ENCODE measurements at places on chromosomes 4 and X.

DNA sequence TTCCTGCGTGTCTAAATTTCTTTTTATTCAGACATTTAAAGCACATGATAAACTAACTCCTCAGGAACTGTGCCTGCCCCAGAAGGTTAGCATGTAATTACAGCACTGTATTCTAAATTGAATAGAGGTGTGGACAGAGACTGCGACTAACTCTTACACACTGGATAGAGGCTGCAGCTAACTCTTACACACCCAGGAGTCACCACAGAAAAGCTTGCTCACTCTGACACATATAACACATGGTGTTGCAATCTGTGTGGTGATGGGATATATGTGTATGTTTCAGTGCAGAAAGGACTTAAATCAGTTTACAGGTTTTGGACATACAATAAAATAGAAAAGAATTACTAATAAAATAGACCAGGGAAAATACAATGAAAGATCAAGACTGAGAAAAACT, 41.5 kb downstream of the SMAD1 start:
- DNase-seq = peak; percentile 35

DNA sequence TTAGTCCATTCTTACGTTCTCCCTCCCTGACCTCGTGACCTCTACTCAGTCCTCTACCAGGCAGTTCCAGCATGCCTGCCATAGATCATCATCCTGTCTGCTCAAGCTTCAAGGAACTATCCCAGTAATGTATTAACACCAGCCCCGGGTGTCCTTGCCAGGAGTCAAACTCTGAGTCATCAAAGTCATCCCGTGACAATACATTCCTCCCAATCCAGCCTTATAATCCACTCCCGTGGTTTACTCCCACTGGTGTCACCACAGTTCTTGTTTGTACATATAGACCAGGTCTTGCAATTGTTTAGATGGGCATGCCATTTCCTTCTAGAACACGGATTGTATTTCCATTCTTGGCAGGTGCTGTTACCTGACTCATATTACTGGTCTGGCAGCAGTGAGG, 68.7 kb upstream of the TAB3 start:
- peak; percentile 27 for DNase-seq

DNA sequence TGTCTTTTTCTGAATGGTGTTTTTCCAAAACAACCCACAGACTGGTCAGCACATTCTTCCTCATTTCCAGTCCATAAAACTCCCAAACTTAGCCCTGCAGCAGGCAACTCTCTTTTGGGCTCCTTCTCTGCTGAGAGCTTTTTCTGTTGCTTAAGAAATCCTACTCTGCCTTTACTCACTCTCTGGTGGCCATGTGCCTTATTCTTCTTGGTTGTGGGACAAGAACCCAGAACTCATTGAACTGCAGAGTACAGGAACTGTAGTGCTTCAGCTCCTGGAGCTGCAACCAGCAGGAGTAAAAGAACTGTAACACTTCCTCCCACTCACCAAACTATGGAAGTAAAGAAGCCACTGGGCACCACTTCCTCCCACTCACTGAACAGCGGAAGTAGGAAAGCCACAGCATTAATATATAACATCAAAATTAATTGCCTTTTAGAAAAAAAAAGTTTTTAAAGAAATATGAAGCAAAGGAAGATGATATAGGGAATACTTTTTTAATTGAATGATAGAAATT, 864.1 kb upstream of the PCDH10 start:
- no peak for DNase-seq

DNA sequence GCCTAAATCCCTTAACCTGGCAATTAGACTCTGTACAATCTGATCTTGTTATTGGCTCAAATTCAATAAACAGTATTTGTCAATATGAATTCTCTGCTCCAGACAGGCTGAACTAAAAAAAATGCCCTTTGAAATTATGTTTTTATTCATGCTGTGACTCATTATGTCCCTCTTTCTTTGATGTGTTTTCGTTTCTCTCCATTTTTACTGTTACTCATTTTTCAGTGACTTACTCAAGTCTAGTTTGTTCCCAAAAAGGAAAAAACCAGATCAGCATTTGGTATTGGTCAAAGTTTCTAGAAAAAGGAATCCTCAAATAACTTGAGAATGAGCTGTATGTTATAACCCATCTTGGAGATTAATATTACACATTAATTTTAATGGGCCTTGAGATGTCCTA, 40.4 kb downstream of the UNC5C start:
- DNase-seq = no peak

DNA sequence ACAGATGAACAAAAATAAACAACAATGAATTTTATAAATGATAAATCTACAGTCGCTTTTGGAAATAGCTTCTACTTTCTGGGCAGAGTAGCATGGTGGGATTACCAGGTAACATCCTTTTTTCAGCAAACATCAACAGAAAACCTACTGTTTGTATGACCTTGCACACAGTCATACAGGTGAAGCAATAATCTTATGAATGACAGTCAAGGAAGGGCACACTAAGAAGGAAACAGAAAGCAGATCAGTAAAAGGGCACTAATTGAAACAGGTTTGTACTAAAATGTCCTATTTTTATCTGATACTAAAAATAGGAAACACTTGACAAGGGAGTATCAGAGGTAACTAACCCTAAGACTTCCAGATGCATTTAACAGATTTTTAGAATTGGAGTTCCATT, 108.9 kb downstream of the DLG3 start:
- DNase-seq = no peak

- no peak for DNase-seq
These were observed 7.4 kb upstream of the NFKB1 start for GRCh38 chr4:102493794-102494193.

DNA sequence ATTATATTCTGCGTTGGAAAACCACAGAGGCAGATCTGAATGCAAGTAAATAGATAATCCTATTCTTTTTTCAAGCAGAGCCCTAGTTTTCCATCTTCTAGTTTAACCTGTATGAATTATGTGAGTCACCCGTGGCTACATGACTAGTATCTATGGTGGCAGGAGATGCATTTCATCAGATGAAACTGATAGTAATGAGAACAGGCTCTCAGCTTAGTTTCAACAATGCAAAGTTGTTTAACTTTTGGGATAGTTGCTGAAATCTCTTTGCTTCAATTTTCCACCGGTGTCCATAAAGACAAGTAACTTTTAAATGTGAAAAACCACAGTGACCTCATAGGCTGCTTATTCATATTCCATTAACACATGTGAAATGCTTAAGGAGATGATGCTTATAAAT, 1317.4 kb upstream of the TENM3 start:
- DNase-seq = peak; percentile 49

DNA sequence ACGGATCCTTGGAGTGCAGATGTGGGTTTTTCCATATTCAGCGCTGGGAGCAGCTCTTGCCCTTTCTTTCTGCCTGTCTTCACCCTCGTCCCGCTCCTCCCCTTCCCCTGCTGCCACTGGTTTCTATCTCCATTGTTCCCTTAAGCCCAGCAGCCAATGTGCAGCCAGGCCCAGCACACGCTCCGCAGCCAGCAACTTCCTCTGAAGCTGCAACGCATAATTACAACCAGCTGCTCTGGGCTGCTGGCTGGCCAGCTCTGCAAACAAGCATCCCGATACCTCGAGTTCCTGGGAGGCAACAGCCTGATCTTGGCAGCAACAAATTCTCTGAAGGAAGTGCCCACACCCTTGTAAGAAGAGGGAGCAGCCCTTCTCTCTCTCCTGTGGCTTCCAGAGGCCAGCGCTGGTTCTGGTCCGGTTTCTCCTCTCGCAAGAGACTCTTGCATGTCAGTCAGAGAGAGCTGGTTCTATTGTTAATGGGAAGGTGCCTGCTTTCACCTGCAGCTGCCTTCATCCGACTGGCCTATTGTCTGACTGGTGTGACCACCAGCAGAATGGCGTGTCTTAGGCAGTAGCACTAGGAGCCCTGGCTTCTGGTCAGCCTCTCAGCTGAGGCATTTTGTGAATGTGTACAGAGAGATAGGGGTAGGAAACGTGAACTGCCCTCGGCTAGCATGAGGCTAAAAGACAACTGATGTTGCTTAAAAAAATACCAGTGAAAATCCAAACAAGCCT, 83.8 kb upstream of the MAML3 start:
- DNase-seq = peak; percentile 70

DNA sequence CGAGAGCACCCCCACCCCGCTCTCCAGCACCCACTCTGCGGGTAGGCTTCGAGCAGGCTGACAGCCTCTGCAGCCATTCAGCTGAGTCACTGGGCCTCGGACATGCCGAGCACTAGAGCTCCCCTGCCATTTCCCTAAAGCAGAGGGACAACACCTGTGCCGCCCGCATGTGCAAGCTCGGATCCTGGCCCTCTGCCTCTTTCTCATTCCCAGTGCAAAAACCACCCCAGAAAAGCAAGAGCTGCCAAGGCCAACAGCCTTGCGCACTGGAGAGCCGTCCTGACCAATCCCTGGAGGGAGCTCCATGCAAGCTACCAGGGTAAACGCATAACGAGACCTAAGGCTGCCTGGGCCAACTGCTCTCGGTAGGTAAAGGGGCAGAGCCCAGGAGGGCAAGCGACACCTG, 5.3 kb downstream of the HCFC1 start:
- no peak for DNase-seq

GRCh38 chrX:122133478-122133877, 1050.6 kb upstream of the GRIA3 start:
- no peak for DNase-seq

GRCh38 chrX:37677243-37677642, 8.3 kb upstream of the XK start:
- DNase-seq = no peak

DNA sequence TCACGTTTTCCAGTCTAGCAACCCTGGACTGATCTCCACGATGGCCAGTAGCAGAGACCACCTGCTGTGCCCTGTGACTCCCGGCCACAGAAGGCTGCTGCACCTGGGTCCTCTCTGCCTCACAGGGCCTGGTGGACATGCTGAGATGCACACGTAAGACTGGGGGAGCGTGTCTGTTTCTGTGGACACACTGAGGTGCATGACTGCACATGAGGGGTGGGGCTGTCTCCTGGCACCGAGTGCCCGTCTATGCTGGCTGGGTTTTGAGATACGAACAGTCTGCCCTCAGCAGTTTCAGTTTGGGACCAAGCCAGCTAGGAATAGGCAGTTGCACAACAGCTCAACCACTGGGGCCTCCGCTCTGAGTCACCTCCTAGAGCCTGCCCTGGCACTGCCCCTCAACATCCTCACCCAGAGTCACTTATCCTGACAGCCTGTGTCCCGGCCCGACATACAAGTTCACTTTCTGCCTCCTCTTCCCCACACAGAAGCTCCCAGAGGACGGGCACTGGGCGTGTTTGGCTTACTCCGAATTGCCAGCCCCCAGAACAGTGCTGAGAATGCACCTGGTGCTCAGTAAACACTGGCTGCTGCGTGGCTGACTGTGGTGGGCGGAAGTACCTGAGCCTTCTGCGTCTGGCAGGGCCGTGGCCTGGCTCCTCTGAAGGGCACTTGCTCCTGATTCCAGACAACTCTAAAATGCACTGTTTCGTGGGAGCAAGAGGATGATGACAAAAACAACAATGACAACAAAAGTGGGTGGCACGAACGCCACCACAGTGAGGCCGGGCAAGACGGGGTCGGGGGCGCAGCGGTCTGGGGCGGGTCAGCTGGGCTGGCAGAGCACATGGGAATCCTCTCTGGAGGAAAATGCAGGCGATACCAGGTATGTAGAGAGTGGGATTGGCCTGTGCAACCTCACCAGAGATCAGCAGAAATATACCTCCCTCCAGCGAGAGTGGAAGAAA, 30.9 kb downstream of the RNF212 start:
- DNase-seq = peak; percentile 79

DNA sequence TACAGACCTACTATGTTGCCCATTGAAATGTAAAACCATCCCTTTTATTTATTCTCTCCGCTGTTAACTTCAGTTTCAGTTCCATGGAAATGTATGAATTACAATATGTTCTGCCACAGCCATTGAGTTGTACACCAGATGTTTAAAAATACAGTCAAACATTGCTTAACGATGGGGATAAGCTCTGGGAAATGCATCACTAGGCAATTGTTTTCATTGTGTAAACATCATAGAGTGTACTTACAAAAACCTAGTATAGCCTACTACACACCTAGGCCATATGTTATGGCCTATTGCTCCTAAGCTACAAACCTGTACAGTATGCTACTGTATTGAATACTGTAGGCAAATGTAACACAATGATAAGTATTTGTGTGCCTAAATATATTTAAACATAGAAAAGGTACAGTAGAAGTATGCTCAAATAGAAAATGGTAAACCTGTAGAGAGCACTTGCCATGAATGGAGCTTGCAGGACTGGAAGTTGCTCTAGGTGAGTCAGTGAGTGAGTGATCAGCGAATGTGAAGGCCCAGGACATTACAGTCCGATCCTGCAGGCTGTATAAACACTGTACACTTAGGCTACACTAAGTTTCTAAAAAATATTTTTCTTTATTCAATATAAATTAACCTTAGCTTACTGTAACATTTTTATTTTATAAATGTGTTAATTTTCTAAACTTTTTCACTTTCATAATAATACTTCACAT, 2.7 kb upstream of the PF4V1 start:
- DNase-seq = no peak

DNA sequence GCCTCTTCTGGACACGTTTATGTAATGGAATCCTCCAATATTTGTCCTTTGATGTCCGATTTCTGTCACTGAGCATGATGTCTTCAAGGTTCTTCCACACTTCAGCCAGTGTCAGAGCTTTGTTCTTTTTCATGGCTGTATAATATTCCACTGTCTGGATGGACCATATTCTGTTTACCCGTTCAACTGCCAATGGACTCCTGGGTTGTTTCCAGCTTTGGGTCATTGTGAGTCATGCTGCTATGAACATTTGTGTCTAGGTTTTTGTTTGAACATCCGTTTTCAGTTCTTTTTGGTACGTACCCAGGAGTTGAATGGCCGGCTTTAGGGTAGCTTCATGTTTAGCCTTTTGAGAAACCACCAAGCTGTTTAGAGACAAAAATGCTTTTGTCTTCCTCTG, 93.2 kb downstream of the SHOX start:
- DNase-seq = peak; percentile 3

- DNase-seq = no peak
These were observed 69.3 kb upstream of the CCDC160 start for GRCh38 chrX:134167591-134168203.

GRCh38 chr4:142427456-142427855, 418.6 kb downstream of the INPP4B start:
- DNase-seq = no peak

- DNase-seq = no peak
These were observed 12.3 kb upstream of the SCRG1 start for GRCh38 chr4:173411106-173411693.

DNA sequence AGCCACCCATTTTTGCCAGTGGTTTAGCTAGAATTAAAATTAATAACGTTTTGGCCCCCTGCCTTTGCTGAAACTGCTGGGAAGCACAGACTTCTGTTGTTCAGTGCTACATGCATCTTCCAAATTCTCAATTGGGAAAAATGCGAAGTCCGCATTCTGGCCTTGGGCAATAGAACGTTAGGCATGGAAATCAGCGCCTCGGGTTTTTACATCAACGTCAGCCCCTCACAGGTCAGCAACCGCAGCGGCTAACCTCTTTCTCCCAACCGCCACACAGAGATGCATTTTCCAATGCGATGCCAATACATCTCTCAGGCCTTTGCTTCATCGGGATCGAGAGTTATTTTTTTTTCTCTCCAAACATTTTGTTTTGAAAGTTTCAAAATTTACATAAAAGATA, 339.1 kb downstream of the DCHS2 start:
- no peak for DNase-seq
